ENCODE measurements at places on chromosomes 12 and 14. TPM values are rescaled to one million over a fixed set of nuclear protein-coding genes. Genes with fewer than 3 reads are reported as not detected.

DNA sequence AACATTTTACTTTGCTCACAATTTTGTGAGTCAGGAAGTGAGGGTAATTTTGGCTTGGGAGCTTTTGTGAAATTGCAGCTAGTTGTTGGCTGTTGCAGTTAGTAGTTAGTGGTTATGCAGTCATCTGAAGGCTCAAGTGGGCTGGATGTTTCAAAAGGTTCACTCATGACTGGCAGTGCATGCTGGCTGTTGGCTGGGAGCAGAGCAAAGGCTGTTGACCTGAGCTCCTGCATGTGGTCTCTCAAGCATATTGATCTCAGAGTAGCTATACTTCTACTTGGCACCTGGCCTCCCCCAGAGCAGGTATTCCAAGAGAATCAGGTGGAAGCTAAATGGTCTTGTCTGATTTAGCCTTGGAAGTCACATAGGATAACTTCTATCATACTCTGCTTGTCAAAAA lies 414.1 kb upstream of the STXBP6 start:
- DNase-seq = no peak
- no peaks in the 10 kb centered on the region for H3K4me1 ChIP-seq
- H3K36me3 ChIP-seq = no peaks in the 10 kb centered on the region
- no peak overlapping the region for H3K27ac ChIP-seq

GRCh38 chr14:72567226-72567625 lies 326.7 kb downstream of the DPF3 start:
- H3K27ac ChIP-seq = no peak overlapping the region
- no peak for DNase-seq
- no peak overlapping the region for H3K4me3 ChIP-seq
- H3K4me1 ChIP-seq = no peaks in the 10 kb centered on the region

GRCh38 chr14:104206281-104206904 lies 68.0 kb downstream of the KIF26A start:
- no peaks in the 10 kb centered on the region for H3K36me3 ChIP-seq
- peaks cover 25% of the 10 kb centered on the region for H3K4me1 ChIP-seq
- no peak overlapping the region for H3K27ac ChIP-seq

GRCh38 chr14:54487771-54488170 lies 1.0 kb downstream of the GMFB start:
- peak; percentile 56 for DNase-seq
- peaks cover 5% of the 10 kb centered on the region for H3K36me3 ChIP-seq

DNA sequence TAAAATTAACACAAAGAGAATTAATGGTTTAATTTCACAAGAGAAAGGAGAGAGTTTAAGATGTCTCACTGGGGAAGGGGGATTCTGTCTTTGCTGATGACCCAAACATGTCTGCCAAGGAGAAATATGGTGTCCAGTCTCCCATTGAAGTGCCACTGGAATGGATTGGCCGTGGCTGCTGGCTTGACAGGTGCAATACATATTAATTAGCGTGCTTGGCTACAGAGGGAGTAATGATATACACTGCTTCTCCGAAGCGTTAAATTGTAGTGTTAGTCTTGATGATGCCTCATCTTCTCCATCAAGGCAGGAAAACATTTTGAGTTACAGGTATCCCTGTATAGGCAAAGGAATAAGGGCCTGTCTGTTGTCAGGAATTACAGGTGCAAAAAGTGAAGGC lies 393.4 kb upstream of the TMPO start:
- H3K4me1 ChIP-seq = peaks cover 8% of the 10 kb centered on the region
- no peak overlapping the region for H3K4me3 ChIP-seq
- H3K27ac ChIP-seq = no peak overlapping the region
- no peaks in the 10 kb centered on the region for H3K36me3 ChIP-seq

DNA sequence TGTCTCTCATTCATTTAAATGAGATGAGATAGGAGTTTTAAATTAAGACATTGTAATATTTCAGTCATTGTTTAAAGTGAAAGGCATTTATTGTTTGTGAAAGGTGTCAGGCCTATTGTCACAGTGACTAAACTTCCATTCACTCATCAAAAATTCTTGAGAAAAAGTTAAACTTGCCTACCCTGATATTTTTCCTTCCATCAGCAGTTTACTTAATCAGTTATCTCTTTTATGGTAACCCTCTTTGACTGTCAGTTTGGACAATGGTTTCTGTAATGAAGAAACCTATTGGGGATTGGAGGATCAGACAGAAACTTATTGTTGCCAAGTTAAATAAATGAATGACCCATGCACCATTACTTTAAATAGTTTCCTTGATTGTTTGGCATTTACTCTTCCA lies 241.6 kb downstream of the NUBPL start:
- DNase-seq = no peak
- no peaks in the 10 kb centered on the region for H3K27me3 ChIP-seq
- no peak overlapping the region for H3K4me3 ChIP-seq
- no peaks in the 10 kb centered on the region for H3K36me3 ChIP-seq

DNA sequence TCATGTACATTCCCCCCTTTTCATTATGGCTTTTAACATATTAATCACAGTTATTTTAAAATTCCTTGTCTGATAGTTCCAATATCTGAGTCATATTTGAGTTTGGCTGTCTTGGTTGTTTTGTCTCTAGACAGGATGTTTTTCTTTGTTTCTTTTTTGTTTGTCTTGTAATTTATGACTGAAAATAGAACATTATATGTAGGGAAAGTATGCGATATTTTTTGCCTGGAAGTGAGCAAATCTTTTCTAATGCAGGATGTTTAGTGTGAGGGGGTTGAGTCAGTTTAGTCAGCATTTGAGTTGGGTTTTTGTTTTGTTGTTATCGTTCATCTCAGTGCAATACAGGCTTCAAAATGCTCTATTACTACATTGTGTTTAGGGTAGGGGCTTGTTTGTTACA lies 239.7 kb downstream of the SNAPC1 start:
- H3K27ac ChIP-seq = no peak overlapping the region
- no peak for DNase-seq
- no peak overlapping the region for H3K4me3 ChIP-seq

- DNase-seq = no peak
- no peaks in the 10 kb centered on the region for H3K36me3 ChIP-seq
- no peak overlapping the region for H3K4me3 ChIP-seq
- H3K4me1 ChIP-seq = no peaks in the 10 kb centered on the region
- no peak overlapping the region for H3K27ac ChIP-seq
Measured at GRCh38 chr12:117421987-117422386, 60.6 kb upstream of the NOS1 start.

DNA sequence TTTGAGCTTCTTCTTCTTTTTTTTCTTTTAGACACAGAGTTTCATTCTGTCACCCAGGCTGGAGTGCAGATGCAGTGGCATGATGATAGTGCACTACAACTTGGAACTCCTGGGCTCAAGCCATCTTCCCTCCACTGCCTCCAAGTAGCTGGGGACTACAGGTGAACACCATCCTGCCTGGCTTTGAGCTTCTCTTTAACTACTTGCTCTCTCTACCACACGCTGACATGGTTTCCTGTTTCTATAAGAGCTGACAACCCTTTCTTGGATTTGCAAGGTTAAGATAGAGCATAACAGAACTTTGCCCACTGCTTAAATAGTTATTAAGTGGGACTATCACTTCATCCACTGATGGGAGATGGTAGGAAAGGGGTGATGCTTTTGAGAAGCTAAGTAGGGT lies 82.4 kb upstream of the SLC38A2 start:
- no peaks in the 10 kb centered on the region for H3K27me3 ChIP-seq
- H3K4me3 ChIP-seq = no peak overlapping the region
- no peak overlapping the region for H3K27ac ChIP-seq
- H3K4me1 ChIP-seq = peaks cover 23% of the 10 kb centered on the region
- no peaks in the 10 kb centered on the region for H3K36me3 ChIP-seq

- H3K4me3 ChIP-seq = no peak overlapping the region
- H3K4me1 ChIP-seq = no peaks in the 10 kb centered on the region
- peaks cover 5% of the 10 kb centered on the region for H3K36me3 ChIP-seq
- no peak for DNase-seq
Measured at GRCh38 chr14:76780875-76781647, 19.8 kb downstream of the VASH1 start.

- H3K36me3 ChIP-seq = no peaks in the 10 kb centered on the region
- H3K4me3 ChIP-seq = no peak overlapping the region
- H3K27ac ChIP-seq = no peak overlapping the region
- DNase-seq = no peak
Measured at GRCh38 chr12:5260591-5261086, 171.3 kb upstream of the NTF3 start.

GRCh38 chr12:92529944-92530343 lies 172.8 kb upstream of the PLEKHG7 start:
- H3K27me3 ChIP-seq = no peaks in the 10 kb centered on the region
- H3K36me3 ChIP-seq = no peaks in the 10 kb centered on the region
- no peak overlapping the region for H3K4me3 ChIP-seq
- H3K27ac ChIP-seq = no peak overlapping the region
- no peak for DNase-seq

GRCh38 chr12:99436584-99436983 lies 211.0 kb upstream of the GARIN6 start:
- DNase-seq = no peak
- no peaks in the 10 kb centered on the region for H3K36me3 ChIP-seq
- no peaks in the 10 kb centered on the region for H3K4me1 ChIP-seq
- H3K27me3 ChIP-seq = no peaks in the 10 kb centered on the region

DNA sequence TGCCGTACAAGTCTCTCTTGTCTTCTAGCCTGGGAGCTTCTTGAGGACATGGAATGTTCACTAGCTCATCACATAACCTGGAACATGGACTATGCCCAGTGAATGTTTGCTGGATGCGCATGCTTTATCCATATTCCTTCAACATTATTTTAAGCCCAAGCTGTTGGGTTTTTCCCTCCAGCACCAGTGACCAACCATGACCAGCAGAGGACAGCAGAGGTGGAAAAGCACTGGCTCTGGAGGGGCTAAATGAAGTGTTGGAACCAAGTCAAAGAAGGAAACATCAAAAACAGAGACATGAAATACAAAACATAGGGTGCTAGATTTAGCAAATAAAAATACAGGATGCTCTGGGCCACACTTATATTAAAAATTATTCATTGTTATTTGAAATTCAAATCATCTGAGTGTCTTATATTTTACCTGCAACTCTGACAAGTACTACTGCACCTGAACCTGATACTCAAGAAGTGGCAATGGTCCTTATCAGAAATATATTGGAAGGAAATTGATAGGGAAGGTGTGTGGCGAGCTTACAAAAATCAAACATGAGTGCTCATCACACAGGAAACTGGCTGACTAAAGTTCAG lies 23.1 kb upstream of the HELB start:
- H3K4me3 ChIP-seq = no peak overlapping the region
- H3K27ac ChIP-seq = no peak overlapping the region
- peak; percentile 25 for DNase-seq
- no peaks in the 10 kb centered on the region for H3K4me1 ChIP-seq
- H3K27me3 ChIP-seq = no peaks in the 10 kb centered on the region

GRCh38 chr12:66345956-66346355 lies 43.7 kb downstream of the HELB start:
- peaks cover 10% of the 10 kb centered on the region for H3K36me3 ChIP-seq
- no peaks in the 10 kb centered on the region for H3K27me3 ChIP-seq
- H3K4me3 ChIP-seq = no peak overlapping the region

DNA sequence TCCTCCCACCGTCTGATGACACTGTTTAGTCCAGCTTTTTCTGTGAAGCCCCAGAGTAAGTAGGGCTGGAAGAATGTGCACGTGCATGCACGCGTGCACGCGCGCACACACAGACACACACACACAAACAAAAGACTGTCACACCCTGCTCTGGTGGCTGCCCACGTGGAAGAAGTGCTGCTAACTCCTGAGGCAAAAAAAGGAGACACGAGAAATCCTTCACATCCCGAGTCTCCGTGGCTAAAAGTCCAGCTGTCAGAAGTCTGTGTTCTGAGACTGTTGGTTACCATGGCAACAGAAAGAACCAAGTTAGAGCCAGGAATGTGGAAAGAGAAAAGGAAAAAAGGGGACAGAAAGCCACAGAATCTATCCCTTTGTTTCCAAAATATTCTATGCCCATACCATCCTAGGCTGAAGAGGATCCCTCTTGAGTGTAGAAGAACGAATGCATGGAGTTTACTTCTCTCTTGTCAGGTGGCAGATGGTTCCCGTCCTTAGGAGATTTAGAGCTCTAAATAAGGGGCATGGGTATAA lies 1.6 kb upstream of the C12orf71 start:
- no peak overlapping the region for H3K4me3 ChIP-seq
- H3K27me3 ChIP-seq = no peaks in the 10 kb centered on the region
- H3K36me3 ChIP-seq = no peaks in the 10 kb centered on the region
- no peak overlapping the region for H3K27ac ChIP-seq
- DNase-seq = peak; percentile 88

DNA sequence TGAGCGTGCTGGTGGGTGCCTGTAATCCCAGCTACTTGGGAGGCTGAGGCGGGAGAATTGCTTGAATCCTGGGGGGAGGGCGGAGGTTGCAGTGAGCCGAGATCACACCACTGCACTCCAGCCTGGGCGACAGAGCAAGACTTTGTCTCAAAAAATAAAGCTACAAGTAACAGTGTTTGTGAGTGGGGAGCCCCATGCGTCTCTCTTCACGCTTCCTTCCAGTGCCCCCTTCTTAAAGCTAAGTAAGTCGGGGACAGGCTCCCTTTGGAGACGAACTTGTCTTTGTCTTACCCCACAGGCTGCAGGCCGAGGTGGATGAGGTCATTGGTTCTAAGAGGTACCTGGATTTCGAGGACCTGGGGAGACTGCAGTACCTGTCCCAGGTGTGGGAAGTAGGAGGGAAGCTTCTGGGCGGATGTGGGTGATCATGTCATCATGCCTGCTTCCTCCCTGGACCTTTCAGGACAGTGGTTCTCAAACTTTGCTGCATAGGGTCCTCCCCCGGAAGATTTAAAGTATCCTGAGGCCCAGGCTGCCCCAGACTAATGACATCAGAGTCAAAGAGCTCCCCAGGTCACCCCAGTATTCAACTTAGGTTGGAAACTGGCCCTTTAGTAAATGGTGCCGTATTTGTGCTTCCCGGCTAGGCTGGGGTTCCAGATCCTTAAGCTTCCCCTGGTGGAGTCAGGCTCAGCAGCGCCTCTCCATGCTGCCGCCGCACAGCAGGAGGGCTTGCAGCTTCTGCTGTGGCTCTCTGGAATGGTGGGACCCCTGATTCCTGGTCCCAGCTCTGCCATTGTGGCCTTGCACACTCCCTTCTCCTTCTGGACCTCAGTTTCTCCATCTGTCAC lies 37.1 kb downstream of the CYP46A1 start:
- no peaks in the 10 kb centered on the region for H3K4me1 ChIP-seq
- H3K27me3 ChIP-seq = no peaks in the 10 kb centered on the region
- no peak overlapping the region for H3K27ac ChIP-seq
- no peak for DNase-seq
- no peak overlapping the region for H3K4me3 ChIP-seq

DNA sequence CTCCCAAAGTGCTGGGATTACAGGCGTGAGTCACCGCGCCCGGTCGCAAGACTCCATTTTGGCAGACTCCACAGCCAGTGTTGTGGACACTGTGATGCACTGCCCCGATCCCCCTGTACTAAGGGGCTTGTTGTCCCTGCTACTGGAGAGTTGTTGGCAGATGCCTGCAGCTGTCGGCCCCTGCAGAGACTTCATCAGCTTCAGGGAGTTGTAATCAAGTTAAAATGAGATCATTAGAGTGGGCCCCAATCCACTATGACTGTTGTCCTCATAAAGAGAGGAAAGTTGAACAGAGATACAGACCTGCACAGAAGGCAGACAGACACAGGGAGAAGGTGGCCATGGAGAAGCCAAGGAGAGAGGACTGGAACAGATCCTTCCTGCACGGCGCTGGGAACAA lies 23.7 kb upstream of the TUBA1A start:
- no peaks in the 10 kb centered on the region for H3K4me1 ChIP-seq
- H3K36me3 ChIP-seq = no peaks in the 10 kb centered on the region
- no peak overlapping the region for H3K27ac ChIP-seq
- H3K4me3 ChIP-seq = no peak overlapping the region
- no peak for DNase-seq

Gene OR4K1
- not detected for total RNA-seq

Gene NRL
- 3.6 TPM for total RNA-seq

Gene ATP2A2
- total RNA-seq = 240 TPM

Gene RFLNA
- 1.6 TPM for total RNA-seq

Gene CYP27B1
- 4.3 TPM for total RNA-seq

Gene GPD1
- total RNA-seq = 20.0 TPM

Gene PTGDR
- total RNA-seq = 0.88 TPM

Gene TMTC1
- total RNA-seq = 4.0 TPM
